ENCODE measurements at places on chromosomes 11 and 22.

- no peak for DNase-seq
These were observed 347.0 kb downstream of the MIAT start for GRCh38 chr22:27004434-27004833.

DNA sequence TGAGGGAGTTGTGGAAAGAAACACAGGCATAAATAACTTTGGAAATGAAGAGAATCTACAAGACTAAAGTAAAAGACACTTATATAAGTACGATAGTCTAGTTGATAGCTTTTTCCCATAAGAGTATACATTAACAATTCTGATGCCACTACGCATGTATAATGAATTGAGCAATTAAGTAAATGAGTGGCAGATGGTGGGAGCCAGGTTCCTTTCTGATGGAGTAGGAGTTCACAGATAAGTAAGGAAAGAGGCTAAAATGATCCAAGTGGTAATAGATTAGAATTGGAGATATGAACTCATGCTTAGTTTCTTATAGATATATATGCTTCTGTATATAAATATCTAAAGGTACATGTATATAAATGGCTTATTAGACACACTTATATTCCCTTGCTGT lies 368.3 kb downstream of the FAM181B start:
- DNase-seq: no peak

GRCh38 chr11:120197977-120198376 lies 12.9 kb upstream of the OAF start:
- DNase-seq: no peak

DNA sequence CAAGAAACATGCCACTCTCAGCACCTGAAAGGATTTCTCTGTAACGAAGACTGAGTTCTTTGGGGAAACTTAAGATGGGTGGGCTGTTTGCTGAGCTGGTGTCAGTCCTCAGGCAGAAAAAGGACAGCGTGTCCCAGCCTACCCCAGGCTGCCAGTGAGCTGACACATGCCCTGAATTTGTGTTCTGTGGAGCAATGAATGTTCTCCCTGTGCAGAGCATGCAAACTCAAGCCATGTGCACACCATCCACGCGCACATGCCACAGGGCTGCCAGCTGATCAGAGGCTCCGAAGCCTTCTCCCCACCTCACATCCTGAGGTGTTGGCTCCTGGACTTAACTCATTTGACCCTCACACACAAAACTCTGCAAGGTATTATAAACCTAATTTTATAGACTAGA lies 104.9 kb downstream of the KCNC1 start:
- DNase-seq: no peak

GRCh38 chr22:49354516-49355210 lies 473.0 kb downstream of the BRD1 start:
- DNase-seq: no peak

DNA sequence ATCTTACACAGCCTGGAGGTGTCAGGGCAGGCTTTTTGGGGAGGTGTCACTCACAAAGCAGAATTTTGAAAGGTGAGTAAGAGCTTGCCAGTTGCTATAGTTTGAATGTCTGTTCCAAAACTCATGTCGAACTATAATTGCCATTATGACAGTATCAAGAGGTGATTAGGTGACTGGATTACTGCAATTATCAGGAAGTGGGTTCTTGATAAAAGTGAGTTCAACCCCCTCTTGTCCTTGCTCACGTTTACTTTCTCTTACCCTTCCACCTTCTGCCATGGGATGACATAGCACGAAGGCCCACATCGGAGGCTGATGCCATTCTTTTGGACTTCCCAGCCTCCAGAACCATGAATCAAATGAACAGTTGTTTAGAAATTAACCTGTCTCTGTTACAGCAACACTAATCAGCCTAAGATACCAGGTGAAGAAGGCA lies 4.7 kb upstream of the C11orf86 start:
- DNase-seq: no peak

DNA sequence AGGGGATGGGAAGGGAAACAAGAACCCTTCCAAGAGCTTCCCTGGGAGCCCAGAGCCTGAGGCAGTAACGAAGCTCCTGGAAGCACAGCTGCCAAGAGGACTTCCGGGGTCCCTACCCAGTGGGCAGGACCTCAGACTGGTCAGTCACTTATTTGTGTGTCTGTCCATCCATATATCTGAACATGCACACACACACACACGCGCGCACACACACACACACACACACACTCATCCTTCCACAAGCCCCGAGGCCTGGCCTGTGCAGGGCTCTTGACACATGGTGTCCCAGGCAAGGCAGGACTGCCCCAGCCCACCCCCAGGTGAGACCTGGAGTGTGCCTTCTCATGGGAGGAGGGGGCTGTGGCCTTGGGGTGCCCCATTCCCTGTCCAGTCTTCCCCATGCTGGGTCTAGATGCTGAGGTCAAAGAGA lies 44.9 kb downstream of the IGLL5 start:
- no peak for DNase-seq

DNA sequence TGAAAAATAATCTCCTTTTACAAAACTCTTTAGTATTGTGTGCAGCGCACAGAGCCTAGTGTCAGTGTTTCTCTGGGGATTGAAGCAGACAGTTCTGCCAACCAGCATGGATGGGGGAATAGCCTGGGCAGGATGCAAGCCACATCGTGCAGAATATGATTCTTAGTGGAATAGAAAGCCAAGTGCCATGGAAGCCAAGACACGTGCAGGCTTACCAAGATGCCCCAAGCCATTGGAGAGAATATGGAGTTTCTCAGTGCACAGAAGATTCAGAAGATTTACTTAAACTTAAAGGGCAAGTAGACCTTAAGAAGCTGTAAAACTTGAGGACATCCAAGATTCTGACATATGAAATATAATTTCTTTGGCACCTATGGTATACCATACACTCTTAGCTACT lies 917.6 kb downstream of the NTM start:
- no peak for DNase-seq

GRCh38 chr11:16815047-16815767 lies 76.8 kb downstream of the C11orf58 start:
- peak; percentile 9 for DNase-seq

GRCh38 chr11:14542324-14542723 lies 22.1 kb upstream of the PSMA1 start:
- DNase-seq: no peak

GRCh38 chr22:19875531-19876313 lies 21.0 kb upstream of the GNB1L start:
- DNase-seq: no peak

DNA sequence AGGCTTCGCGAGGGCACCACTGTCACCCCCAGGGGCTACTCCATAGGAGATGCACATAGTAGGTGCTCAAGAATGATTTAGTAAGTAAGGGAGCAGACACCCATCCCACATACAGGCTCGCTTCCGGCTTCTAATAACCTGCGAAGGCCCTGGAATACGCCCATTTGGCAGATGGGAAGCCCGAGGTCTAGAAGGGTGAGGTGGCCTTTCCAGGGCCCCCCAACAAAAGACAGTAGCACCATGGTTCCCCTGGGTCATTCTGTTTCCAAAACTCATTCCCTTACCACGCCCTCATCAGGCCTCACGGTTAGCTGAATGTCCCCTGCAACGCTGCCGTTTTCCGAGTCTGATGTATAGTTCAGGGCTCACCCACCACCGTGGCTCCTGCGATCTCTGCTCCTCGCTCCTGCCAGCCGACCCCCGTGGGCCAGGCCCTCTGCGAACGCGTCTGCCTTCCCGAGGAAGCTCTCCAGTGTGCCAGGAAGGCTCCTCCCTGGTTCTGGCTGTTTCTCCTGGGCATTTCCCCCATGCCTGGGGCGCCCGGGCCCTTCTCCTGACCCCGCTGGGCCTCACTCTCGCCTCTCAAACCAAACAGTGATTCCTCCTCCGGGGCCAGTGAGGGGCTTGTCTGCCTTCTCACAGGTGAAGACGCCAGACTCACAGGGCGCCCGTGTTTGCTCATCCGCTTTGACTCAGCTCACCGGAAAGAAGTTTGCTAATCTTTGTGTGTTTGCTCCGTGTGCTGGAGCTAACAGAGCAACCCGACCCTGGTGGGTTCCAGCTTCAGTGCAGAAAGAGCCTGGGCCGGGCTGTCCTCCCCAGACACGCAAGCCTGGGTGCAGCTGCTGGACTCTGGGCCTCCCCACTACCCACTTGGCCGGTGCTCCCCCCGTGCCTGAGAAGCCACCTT lies 86.6 kb downstream of the RTL6 start:
- no peak for DNase-seq

DNA sequence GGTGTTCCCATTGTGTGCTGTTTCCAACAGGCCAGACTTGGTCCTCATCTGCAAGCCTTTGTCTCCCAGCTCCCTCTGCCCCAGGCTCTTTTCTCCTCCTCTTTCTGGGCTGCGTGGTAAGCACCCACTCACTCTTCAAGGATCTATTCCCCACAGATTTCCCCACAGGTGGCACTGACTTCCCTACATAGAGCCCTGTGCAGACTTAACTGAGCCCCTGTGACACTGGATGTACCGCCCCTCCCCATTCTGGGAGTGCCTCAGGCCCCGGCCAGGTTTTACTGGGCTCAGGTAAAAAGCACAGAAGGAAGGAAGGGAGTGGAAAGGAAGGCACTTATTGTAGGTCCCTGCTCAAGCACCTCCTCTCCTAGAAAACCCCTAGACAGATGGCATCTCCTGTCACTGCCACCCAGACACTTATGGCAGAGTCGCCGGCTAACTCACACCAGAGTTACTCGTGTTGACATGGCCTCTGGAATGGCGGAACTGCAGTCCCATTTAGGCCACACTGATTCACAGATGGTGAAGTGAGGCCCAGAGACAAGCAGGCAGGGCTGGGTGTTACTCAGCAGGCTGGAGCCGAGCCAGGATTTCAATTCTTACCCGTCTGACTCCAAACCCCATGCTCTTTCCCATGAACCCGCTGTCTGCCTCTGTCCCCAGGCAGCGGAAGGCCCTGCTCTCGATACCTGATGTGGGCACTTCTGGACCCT lies 47.2 kb downstream of the LRRC32 start:
- DNase-seq: no peak

DNA sequence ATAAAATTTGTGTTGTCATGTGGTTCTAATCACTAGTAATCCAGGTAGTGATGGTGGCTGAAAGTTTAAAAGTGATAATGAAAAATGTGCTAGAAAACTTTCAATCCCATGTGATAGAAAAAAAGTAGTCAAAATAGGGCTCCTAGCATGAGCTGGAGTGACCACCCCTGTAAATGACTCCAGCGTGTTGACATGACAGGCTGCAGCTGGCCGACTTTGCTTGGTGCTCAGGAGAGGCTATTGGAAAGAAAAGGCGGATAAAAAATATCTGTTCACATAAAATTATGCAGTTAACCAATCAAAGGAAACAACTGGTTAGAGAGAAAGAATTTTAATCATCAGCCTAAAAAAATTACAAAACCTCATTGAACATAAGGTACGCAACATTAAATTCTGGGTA lies 16.9 kb upstream of the MTCH2 start:
- no peak for DNase-seq

- DNase-seq: no peak
These were observed 4.1 kb downstream of the CHRM4 start for GRCh38 chr11:46387456-46387855.

DNA sequence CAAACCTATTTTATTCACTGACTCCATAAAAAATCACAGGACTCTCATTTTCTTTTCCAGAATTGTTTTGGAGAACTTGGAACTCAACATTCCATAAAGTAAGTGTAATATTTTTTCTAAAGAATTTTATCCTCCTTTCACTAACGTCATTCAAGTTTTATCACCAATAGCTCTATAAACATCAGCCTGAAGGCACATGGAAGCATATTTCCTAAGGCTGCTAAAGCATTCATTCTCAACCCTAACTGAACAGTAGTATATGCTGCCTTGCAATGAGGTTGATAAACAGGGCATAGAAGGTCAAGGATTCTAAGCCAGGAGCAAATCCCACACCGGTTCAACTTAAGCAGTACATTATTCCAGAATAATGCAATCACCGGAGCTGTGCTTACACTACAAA lies 273.9 kb downstream of the RAB38 start:
- no peak for DNase-seq

DNA sequence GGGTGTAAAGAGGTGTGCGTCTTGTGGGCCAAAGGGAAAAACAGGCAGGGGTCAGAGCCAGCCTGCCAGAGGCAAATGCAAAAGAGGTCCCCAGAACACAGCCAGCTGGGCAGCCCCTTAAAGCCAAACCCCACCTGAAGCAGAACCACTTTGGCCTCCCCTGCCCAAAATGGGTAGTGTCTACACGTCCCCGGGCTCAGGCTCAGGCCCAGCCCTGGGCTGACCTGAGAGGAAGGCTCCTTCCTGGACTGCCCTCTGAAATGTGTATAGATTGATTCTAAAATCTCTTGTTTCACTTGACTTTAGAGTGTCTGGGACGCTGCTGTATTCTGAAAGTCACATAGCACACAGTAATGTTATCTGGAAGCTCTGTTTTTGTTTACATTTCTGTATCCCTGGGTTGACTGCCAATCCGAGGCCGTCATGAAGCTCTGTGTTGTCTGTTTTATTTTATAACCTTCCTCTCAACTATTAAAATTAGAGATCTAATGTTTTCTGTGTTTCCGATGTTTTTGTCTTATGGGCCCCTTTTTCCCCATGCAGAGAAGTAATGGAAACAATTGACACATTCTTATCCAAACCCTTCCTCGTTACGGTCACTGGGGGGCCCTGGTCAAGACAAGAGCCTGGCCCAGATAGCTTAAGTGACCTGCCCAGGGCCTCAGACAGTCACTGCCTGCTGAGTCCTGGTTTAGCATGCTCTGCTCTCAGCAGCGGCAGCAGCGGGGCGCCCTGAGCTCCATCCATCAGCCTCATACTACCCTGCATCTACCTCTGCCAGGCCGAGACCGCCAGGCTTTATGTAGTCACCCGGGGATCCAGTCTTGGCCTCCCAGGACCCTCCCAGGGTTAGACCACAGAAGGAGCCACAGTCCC lies 10.1 kb downstream of the OVOL1 start:
- no peak for DNase-seq

GRCh38 chr11:19779740-19780139 lies 67.1 kb downstream of the NAV2 start:
- no peak for DNase-seq

- DNase-seq: no peak
These were observed 468.2 kb downstream of the MIAT start for GRCh38 chr22:27125539-27125938.

DNA sequence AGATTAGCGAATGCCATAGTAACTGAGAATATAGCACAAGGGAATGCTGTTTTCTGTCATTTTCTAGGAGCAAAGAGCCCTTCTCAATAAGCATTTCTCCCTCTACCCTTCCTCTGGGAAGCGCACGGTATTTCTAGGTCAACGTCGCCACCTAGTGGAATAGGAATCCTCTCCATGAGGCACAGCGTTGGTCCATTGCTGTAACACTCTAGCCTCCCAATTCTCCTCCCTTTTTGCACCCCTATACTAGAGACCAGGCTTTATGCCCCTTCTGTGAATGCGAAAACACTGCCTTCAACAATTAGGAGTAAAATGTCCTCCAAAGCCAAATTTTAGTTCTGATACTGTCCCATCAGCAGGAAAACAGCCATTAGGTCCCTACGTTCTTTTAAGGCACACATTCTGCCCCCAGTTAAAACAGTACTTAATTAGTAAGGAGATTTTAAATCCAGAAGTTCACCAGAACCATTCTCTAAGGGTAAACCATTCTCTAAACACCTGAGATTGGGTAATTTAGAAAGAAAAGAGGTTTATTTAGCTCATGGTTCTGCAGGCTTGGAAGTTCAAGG lies 12.8 kb upstream of the HYLS1 start:
- peak; percentile 31 for DNase-seq

GRCh38 chr22:39623603-39624500 lies 53.3 kb downstream of the CACNA1I start:
- no peak for DNase-seq

GRCh38 chr11:72191961-72192381 lies at the start of gene FOLR1:
TSS of gene FOLR1 (plus strand) at chr11:72192140. CDS start at chr11:72192174, 34 bp downstream.
- DNase-seq: no peak

- no peak for DNase-seq
These were observed 117.2 kb upstream of the NTM start for GRCh38 chr11:131253142-131253655.

Measured in CD4-positive, alpha-beta T cell treated with Interferon alpha-2 for 1 hour (primary cell).